Esophagus muscularis mucosa (tissue), 4 donors: ENCODE measurements at places on chromosomes 7 and 10. TPM values are rescaled to one million over a fixed set of nuclear protein-coding genes. Genes with fewer than 3 reads are reported as not detected.

Gene MYPN
- 0.83 TPM for total RNA-seq

GRCh38 chr10:125976960-125977605 lies 80.7 kb downstream of the FANK1 start:
- peak; percentile 57 for DNase-seq

Gene NRCAM
- 2.9 TPM for total RNA-seq

DNA sequence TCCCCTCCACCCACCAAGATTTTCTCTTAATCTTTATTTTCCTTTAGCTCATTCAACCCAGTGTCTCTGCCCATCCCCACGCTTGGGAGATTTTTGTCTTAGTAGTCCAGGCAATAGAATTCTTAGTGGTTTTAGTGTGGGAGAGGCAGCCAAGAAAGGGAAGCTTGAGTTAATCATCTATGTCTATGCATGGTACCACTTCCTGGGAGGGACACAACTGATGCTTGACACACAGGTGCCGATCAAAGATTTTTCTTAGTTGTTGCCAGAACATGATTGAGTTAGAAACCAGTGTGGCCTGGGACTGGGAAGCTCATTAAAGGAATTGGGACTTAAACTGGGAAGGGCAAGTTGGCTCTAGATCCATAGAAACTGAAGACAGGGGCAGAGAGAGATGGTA lies 3.1 kb downstream of the STRA8 start:
- no peak for DNase-seq

- DNase-seq, result no peak
Observed at GRCh38 chr7:71507680-71508602, 376.0 kb downstream of the GALNT17 start.

- no peak for DNase-seq
Observed at GRCh38 chr7:140519007-140519399, 39.7 kb upstream of the MKRN1 start.

DNA sequence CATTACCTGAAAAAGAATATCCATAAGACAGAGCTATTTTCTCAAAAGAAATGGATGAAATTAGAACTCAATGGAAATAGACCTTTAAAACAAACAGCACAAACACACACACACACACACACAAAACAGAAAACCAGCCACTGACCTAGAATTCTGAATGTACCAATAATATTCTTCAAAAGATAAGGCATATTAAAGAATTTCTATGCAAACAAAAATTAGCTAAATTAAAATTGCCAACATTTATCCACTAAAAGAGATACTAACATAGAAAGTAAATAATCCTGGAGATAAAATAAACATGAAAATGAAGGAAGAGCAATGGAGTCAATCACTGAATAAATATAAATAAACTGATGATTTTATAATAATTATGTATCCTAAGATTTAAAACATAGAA lies 431.2 kb downstream of the SH2D4B start:
- no peak for DNase-seq

DNA sequence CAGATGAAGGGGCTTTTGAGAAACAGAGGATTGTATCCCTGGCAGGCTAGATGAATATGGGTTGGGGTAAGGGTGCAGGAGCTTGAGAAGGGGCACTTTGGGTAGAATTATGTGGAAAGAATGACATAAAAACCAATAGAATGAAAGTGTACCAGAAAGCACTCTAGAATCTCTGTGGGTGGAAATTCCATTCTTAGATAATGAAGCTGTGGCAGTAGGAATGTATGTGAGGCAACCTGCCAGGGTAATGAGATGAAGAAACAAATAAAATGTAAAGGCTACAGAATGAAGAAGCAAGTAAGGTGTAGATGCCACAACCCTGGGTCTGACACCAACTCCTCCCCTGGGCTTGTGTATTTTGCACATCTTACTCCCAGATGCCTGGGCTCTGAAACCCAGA lies 16.8 kb downstream of the NOBOX start:
- no peak for DNase-seq

Gene INA
- total RNA-seq, result 3.1 TPM

- DNase-seq, result no peak
Observed at GRCh38 chr7:129665013-129665401, 53.5 kb downstream of the NRF1 start.

Gene ASL
- 14.5 TPM for total RNA-seq

DNA sequence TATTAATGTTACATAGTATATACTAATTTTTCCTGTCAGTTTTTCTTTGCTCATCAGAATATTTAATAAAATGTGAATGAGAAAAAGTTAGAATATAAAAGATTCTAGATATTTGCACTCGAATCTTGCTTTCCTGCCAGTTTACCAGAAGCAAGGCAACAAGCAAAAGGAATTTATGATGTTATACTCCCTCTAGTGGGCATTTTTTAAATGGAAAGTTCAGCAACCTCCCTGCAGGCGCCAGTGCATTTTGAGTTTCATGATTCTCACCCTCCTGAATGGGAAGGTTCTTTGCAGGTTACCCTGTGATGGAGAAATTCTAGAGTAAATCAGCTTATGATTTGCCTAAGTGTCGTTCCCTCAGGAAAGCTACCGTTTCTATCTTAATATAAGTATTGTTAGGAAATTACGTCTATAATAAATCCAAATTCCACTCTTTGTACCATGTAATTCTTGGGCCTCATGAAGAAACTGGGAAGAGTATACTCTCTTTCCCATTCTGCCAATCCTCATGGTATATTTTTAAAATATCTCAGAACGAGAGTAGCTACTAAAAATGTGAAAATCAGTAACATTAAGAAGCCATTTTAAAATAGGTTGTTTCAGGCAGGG lies 350.0 kb downstream of the CRPPA start:
- no peak for DNase-seq

GRCh38 chr10:133473270-133473669 lies 19.5 kb downstream of the SCART1 start:
- DNase-seq, result no peak

GRCh38 chr10:68121852-68122251 lies 12.6 kb downstream of the MYPN start:
- no peak for DNase-seq

Gene RAB11FIP2
- total RNA-seq, result 46.5 TPM
